T-cell (primary cell): ENCODE measurements at places on chromosomes 6 and 20. TPM values are rescaled to one million over a fixed set of nuclear protein-coding genes. Genes with fewer than 3 reads are reported as not detected.

PDYN gene
- total RNA-seq, result not detected

NKAIN2 gene
- not detected for total RNA-seq

TREM1 gene
- not detected for total RNA-seq

UST gene
- 2.7 TPM for total RNA-seq

CCN5 gene
- total RNA-seq, result 0.29 TPM

DNAAF9 gene
- total RNA-seq, result 6.2 TPM

IP6K3 gene
- not detected for total RNA-seq

LRFN2 gene
- 0.12 TPM for total RNA-seq

TINAG gene
- not detected for total RNA-seq

NRN1 gene
- total RNA-seq, result not detected

WFDC5 gene
- total RNA-seq, result not detected

BACH2 gene
- 81.9 TPM for total RNA-seq

FAM83C gene
- total RNA-seq, result not detected

AK9 gene
- 8.6 TPM for total RNA-seq

CDH26 gene
- total RNA-seq, result 2.9 TPM

OSER1 gene
- total RNA-seq, result 96.7 TPM

MOG gene
- total RNA-seq, result not detected

EYS gene
- total RNA-seq, result not detected

RXRB gene
- total RNA-seq, result 96.4 TPM

OPRM1 gene
- not detected for total RNA-seq

FOXA2 gene
- not detected for total RNA-seq

FILIP1 gene
- total RNA-seq, result 0.09 TPM

UBD gene
- total RNA-seq, result 0.32 TPM

KIZ gene
- total RNA-seq, result 41.2 TPM

C6orf163 gene
- 4.3 TPM for total RNA-seq

CEBPB gene
- total RNA-seq, result 48.8 TPM

TGM2 gene
- total RNA-seq, result 1.8 TPM

KHDRBS2 gene
- not detected for total RNA-seq

ARFGEF3 gene
- total RNA-seq, result 0.12 TPM

DPPA5 gene
- total RNA-seq, result not detected

PIGU gene
- 11.6 TPM for total RNA-seq

EPHA7 gene
- total RNA-seq, result not detected

OCSTAMP gene
- total RNA-seq, result not detected

OR2H2 gene
- total RNA-seq, result not detected
